ENCODE measurements at places on chromosomes 5 and 9.

DNA sequence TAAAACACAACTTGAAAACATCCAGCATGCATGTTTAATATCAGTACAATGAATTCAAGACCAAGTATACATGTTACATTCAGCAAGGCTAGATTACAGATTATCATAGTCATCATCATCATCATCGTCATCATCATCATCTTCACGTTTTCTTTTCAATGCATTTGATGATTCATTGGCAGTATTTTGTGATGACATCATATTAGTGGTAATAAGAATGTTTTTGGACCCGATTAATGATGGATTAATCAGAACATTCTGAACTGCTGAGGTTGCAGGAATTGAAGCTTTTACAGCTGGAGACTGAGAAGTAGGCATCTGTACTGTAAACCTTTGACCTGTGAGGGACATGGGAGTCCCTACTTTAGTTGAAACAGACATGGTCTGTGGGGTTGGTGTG lies 4.5 kb downstream of the AK6 start:
- no peak for DNase-seq

DNA sequence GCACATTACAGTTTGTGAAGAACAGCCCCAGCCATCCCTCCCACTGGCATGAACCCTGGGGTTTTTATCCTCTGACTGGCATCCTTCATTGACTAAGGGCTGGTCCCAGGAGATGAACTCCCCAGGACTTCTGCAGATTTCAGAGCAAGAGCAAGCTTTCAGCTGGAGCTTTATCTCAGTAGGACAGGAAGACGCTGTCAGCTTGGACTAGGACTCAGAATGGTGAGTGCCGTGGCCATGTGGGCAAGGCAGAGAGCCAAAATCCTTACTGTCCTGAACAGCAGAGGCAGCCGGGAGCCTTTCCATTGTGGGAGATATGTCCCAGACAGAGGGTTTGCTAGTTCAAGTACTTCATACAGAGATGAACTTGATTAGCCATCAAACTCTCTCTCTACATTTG lies 3.2 kb upstream of the ACOT12 start:
- DNase-seq, result no peak

- DNase-seq, result no peak
Measured at GRCh38 chr5:139997276-139997675, 45.8 kb downstream of the NRG2 start.

DNA sequence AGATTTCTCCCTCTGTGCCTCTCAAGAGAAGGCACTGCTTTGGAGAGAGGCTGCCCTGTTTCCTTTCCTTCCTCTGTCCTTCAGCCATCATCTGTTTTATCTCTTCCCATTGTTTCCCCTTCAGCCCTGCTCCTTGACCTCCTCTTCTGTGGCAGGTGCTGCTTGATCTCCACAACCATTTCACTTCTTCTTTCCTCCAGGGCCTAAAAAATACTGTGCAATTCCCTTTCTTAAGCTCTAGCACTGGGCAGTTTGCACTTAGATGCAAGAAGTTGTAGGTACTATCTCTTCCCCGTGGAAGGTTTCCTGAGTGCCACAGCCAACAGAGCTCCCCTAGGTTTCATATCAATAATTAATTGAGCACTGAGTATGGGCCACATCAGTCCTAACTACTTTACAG lies 8.8 kb upstream of the ADRB2 start:
- DNase-seq, result no peak

- DNase-seq, result no peak
Measured at GRCh38 chr5:164672205-164672604, 1166.8 kb downstream of the MAT2B start.

DNA sequence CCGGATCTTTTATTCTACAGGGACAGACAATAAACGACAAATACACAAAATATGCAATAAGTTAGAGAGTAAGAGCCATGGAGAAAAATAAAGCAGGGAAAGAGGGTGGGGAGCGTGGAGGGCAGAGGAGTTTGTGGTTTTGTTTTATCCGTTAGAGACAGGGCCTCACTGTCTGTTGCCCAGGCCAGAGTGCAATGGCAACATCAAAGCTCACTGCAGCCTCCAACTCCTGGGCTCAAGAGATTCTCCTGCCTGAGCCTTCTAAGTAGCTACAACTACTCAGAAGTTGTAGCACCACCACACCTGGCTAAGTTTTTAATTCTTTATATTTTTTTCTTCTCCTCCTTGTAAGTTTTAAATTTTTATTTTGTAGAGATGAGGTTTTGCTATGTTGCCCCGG lies 54.5 kb upstream of the CTNNA1 start:
- no peak for DNase-seq

DNA sequence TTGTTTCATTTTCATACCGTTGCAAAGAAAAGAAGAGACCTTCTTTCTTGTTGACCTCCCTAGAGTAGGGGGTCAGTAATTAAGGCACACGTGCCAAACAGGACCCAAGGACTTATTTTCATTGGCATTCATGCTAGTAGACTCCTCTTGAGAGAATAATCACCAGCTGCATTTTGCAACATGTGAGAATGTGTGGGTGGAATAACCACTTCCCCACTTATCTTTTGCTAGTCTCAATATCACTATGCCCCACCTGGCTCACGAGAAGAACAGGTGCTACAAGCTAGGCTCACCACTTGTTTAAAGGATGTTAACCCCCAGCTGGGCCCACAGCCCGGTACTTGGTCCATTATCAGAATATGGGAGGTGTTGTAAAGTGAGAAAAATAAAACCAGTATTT lies 460.7 kb upstream of the MEF2C start:
- DNase-seq, result peak; percentile 1

DNA sequence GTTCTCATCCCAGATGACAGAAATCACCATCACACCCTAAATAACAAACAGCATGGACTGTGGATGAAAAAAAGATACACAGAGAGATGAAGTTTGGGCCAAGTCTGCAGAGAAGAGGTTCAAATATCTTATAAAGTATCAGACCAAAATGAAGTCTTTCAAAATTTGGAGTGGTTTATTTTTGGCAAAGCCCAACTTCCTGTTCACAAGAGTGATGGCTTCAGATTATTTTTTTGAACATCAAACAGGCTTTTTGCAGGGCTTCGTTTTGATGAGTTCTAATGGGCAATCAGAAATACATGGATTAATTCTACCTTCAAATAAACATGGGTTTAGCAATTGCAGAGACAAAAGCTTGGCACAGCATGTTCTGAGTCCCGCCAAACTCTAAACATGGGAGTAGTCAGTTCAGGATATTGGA lies 378.2 kb upstream of the RPS23 start:
- no peak for DNase-seq

DNA sequence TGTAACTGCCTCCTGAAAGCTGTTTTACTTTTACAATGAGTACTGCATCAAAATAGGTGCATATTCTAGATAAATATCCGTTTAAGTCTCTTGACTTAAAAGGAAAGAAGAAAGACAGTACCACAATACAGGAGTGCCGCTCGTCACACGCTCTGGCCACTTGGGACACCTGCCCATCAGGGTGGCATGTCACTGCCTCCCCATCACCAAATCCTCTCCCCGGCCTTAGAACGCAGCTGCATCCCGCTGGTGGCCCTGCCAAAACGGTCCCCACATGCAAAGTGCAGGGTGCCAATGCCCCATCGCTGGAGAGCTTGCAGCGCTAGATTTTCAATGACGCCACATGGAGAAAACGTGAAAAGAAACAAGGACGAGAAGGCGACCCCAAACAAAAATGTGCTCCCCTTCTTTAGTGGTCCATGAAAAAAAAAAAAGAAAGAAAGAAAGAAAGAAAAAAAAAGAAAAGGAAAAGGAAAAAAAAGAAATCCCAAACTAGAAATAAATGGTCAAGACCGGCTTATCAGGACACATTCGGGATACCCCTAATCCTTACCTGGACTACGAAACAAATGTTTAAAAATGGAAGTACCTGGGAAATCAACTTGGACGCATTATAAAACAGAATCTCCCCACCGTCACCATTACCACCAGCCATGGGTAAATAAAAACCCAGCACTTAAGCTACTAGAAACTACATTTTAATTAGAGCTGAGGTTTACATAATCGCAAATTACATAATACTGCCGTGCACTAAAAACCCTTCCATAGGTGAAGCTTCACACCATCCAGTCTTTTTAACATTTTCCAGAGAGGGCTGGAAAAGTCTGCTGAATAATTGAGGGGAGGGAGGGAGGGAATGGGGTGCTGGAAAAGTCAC lies 1.0 kb downstream of the ANKH start:
- no peak for DNase-seq

GRCh38 chr9:120916991-120917880 lies 9.4 kb downstream of the TRAF1 start:
- no peak for DNase-seq

GRCh38 chr5:36877667-36878391 lies 1.3 kb downstream of the NIPBL start:
- DNase-seq, result no peak

DNA sequence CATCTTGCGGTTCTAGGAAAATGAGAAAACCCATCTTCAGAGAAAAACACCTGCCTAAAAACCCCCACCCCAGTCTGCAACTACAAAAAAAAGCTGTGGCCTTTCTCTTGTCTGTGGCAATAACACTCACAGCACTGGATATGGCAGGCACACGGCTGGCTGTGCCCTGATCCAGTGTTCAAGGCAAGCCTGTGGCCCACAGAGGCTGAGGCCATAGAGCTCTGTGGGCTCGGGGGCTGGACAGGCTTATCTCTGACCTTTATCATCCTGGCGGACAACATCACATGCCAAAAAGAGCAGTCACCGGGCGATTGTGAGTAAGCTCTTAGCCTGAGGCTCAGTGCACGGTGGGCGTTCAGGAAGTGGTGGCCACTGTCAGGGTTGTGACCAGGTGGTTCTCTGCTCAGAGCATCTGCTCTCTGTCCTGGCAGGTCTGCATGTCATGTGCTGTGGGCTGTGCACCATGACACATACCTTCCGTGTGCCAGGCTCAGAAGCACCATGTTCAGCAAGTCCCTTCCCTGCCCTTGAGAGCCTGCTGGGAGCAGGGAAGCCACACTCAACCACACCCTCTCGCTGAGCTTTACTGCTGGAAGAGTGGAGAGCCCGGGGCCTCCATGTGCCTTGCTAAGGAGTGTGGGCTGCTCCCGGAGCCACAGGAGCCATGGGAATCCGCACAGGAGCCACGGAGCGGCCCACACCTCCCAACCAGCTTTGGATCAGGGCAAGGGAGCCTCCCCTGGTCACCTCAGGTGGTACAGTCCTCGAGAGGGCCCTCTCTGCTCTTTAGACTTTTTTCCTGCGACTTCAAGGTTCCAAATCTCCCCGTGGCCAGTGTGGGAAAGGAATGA lies 34.6 kb upstream of the WDR38 start:
- DNase-seq, result no peak

DNA sequence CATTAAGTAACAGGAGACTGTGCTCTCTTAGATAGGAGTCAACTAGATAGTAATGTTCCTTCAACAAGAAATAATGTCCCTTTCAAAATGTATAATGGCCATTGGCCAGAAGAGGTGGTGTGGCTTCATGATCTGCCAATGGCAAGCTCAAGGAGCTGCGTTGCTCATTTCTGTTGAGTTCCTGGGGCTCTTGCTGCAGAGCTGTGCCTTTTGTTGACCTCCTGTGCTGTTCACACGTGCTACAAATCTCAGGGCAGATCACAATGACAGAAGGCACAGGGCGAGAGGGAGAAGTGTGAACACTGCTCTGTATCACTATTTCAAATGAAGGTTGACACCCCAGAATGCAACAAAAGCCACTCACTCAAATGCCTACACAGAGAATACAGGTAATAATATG lies 16.0 kb upstream of the TBC1D2 start:
- DNase-seq, result no peak

GRCh38 chr9:33291031-33291397 lies 698 bp downstream of the NFX1 start:
- peak; percentile 27 for DNase-seq

Measured in Jurkat, Clone E6-1 (cell line).